ENCODE measurements at places on chromosomes 5 and 9.

DNA sequence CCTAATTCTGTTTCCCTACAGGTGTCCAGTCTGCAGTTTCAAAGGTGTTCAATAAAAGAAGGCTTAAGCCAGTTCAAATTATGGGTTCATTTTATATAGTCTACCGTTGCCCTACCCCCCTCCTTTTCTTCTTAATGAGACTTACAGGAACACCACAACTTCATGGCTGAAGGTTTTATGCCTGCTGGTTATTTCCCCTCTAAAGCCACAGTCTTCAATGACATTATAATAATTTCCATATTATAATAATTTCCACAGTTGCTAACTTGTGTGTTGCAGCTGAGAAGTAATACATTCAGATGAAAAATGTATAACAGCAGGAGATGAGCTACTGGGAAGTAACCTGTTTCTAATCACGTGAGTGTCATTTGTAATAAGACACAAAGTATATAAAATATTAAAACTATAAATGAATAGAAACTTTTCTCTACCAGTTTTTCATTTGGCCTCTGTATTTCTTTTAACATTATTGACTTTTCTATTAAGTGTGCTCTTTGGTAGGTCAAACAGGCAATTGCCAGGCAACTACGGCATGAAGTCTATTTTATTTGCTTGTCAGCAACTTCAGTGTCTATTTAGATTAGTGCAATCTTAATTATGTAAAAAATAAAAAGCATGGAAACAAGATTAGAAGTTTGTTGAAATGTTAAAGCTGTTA is 120.5 kb upstream of the HMHB1 start:
- no peak for DNase-seq

GRCh38 chr9:107489687-107490605 is at the start of gene KLF4:
KLF4 (minus strand) TSS chr9:107489769; CDS start chr9:107489172, 597 bp downstream.
- DNase-seq = peak; percentile 97

DNA sequence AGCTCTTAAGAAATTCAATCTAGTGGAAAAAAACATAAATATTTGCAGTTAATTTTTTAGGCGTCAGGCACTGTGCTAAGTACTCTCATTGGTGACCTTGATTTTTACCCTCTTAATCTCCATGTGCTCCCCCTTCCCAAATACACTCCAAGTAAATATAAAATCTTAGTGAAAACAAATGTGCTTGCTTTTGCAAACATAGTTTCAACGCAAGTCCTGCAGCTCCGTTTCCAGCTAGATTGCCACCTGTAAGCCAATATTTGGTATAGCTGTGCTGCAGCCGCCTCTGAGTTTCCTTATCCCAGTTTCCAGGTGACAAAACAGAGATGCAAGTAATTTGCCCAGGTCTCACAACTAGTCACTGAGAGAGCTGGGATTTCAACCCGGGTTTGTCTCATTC is 1.9 kb upstream of the MTMR12 start:
- peak; percentile 60 for DNase-seq

DNA sequence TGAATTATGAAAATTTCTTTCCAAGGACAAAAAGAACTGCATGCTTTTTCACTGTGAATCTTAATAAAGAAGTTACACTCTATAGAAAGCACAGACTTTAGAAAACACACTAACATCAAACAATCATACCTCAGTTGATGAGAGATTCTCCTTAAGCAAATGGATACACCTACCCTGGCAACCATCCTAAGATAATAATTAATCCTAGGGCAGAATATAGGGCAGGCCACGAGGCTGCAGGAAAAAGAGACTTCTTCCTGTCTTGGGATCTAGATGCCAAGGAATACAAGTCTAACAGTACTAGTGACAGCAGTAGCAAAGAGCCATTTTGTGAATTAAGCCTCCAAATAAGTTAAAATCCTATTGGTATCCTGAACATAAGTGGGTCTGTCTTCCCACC is 395.4 kb downstream of the EFNA5 start:
- no peak for DNase-seq

GRCh38 chr5:39106322-39106721 is 32.1 kb upstream of the RICTOR start:
- DNase-seq = no peak

- peak; percentile 42 for DNase-seq
Measured at GRCh38 chr9:134267881-134268724, 58.2 kb upstream of the RXRA start.

DNA sequence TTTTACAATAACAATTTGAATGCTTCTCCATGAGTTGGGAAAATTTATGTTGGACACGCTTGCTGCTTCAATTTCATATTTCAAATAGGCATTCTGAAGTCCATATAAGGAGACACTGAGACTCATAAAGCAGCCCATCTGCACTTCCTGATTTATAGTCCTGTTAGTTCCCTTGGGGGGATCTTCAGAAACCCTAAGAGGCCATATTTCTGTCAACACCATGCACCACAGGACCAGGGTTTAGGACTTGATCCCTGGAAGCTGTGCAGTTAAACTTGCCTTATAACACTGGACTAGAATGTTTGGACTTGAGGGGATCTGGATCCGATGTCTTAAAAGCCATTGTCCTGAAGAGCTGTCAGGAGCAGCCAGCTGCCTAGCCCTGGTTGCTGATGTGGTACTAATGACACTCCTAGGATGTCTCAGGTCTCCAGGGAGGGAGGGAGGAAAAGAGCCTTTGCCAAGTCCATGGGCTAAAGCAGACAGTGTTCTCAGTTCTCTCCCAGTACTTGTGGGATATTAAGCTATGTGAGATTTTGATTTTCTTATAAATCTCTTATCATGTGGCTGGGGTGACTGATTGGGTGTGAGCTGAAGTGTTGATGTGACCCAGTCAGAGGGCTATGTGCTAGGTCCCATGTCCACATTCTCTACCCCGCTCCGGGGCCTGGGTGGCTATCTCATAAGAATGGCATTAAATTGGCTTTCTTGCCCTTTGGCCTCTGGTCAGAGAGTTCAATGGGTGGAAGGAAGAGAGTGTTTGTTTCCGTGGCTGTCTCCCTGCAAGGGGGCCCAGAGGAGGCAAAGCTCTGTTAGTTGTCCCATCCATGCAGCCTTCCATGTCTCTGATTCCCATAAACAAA is 399.8 kb downstream of the OSTF1 start:
- no peak for DNase-seq

- DNase-seq = no peak
Measured at GRCh38 chr5:54704825-54705224, 187.3 kb downstream of the SNX18 start.

- DNase-seq = no peak
Measured at GRCh38 chr5:114419067-114419388, 57.2 kb downstream of the KCNN2 start.

- DNase-seq = no peak
Measured at GRCh38 chr5:50691399-50692016, 25.1 kb downstream of the PARP8 start.

- DNase-seq = no peak
Measured at GRCh38 chr9:68429631-68430030, 73.2 kb downstream of the PGM5 start.

DNA sequence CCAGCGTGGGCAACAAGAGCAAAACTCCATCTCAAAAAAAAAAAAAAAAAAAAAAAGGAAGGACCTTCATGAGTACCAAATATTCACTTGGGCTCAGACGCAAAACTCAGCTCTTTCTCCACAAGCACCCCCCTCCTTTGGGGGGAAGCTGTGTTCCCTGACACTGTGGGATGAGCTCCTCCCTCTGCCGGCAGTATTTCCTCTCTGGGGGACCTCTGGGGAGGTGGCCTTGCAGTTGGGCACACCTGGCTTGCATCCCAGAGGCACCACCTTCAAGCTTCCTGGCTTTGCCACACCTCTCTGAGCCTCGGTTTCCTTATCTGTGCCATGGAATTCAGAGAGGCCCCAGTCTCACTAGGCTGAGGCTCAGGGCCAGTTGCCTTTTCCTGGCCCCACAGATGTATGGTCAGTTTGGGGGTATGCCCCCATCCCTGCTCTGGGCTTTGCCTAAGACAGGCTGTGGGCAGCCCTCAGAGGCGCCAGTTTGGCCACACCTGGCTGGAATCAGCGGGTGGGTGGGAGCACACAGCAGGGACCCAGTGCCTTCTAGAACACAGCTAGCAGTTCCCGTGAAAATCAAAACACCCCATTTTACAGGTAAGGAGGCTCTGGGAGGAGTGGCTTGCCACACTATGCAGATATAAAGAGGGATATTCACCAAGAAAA is 157.5 kb upstream of the IER5L start:
- peak; percentile 50 for DNase-seq

DNA sequence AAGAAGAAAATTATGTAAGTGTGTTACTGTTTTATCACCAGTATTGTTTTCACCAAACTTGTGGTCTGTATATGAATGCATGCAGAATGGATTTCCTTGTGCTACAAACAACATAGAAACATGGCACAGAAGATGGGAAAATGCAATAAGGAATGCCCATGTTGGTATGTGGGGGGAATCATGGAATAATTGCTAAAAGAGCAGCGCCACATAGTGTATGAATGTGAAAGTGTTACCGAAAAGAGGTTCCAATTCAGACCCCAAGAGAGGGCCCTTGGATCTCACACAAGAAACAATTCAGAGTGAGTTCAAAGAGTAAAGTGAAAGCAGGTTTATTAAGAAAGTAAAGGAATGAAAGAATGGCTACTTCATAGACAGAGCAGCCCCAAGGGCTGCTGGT is 26.4 kb upstream of the TYRP1 start:
- no peak for DNase-seq

DNA sequence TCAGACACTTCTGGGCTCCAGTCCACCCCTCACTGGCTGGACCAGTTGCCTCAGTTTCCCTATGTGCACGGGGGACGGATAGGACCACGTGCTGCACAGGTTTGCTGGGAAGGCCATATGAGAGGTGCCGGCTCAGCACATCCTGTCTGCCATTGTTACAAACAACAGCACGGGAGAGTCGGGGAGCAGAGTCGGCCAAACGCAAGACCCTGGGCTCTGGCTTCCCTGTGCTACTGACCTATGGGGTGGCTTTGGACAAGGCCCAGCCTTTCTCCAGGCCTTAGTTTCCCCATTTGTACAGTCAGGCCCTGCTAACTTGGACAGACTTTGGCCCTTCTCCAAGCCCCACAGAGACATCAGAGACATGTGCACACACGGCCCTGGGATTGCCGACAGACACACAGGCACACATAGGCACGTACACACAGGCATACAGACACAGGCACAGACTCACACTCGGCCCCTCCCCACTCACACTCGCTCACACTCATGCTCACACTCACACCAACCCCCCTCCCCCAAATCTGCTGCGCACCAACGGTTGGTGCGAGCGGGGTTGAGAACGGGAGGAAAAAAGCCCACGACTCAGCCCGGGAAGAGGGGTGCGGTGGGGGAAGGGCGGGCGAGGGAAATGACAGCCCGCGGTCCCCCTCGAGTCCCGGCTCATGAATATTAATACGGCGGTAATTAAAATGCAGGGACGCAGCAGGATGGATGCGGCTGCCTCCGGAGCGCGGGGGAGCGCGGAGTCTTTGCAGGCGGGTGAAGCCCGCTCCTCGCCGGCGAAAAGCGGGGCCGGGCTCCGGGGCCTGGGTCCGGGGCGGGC is 133.0 kb downstream of the C9orf50 start:
- peak; percentile 49 for DNase-seq

- no peak for DNase-seq
Measured at GRCh38 chr9:116975126-116975525, 288.0 kb downstream of the TRIM32 start.

DNA sequence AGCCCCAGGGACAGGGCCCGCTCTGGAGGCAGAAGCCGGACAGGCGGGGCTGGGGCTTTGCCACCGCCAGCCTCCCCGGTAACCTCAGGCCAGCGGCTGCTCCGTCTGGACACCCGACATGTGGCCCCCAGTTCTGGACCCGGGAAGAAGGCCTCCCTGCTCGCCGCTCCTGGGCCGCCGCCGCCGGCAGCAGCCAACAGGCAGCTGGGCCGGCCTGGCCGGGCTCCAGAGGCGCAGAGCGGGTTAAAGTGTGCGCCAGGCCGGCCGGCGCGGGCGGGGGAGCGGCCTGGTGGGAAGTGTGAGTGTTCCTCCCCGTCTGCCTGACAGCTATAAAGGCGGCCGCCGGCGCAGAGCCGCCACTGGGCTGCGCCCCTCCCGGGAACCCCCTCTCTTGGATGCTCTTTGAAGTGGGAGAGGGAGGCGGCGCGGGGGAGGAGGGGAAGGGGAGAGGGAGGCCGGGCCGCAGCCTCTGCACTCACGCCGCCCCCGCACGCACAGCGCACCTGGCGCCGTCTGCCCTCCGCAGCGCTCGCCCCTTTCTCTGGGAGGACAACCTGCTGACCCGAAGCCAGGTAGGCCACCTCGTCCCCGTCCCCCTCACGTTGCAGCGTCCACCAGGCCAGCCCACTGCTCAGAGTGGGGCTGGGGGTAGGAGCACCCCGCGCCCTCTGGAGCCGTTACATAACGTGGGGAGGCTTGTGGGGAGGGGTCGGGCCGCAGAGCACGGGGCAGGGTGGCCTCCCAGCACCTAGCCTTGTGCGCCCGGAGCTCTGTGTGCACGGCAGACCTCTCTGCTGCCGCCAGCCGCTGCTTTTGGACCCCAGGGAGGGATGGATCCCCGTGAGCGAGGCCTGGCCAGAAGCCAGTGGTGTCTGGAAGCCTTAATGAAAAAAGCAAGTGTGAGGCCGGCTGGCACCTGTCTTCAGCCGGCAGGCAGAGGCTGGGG is at the start of gene ADAMTSL2:
TSS of gene ADAMTSL2 (plus strand) at position 359 of the 946 bp plus-strand sequence. CDS start 2,009 bp downstream, outside the sequence.
- peak; percentile 73 for DNase-seq

GRCh38 chr5:146081556-146081955 is 23.8 kb downstream of the PLAC8L1 start:
- peak; percentile 39 for DNase-seq

GRCh38 chr9:3457175-3457574 is 68.6 kb downstream of the RFX3 start:
- no peak for DNase-seq

DNA sequence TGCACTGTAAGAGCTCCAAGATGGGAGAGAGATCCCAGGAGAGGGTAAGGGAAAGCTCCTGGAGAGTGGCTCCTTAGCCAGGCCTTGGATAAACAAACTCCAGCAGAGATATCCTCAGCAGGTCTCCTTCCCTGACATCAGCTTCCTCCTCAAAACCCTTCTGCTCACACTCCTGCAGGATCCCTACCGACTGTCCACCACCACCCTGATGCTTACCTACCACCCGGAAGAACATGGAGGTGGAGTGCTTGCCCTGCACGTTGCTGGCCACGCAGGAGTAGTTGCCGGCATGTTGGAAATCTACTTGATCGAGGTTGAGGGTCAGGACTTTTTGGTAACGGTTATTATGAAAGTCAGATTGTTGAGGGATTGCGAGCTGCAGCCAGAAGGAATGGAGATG is 9.3 kb downstream of the CSF1R start:
- DNase-seq = no peak

DNA sequence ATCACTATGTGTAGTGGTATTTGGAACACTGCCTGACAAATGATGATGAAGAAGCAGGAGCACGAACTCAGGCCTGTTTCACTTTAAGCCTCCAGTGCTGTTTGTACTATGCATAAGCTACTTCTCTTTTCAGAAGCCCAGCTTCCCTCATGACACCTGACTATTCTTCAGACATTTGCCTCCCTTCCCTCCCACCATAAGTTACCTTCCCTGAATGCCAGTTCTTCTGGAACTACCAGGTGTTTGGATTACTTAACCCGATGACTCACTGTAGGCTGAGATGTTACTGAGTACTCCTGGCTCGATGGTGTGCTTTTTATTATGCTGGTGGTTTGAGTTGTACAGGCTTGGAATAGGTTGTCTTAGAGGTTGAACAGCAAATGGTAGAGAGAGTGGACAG is 180.0 kb downstream of the SPATA31D1 start:
- no peak for DNase-seq

GRCh38 chr5:178489271-178489976 is 100.8 kb downstream of the COL23A1 start:
- DNase-seq = no peak

- DNase-seq = no peak
Measured at GRCh38 chr5:93401634-93402213, 179.3 kb downstream of the NR2F1-AS1 start.

Data from stomach (tissue), 19 donors.